T-helper 9 cell (primary cell): ENCODE measurements at places on chromosomes 16 and 17.

GRCh38 chr17:44236444-44236991 is 17.0 kb upstream of the UBTF start:
- DNase-seq, result no peak

GRCh38 chr17:28864991-28865849 is 10.4 kb downstream of the ERAL1 start:
- DNase-seq, result no peak

DNA sequence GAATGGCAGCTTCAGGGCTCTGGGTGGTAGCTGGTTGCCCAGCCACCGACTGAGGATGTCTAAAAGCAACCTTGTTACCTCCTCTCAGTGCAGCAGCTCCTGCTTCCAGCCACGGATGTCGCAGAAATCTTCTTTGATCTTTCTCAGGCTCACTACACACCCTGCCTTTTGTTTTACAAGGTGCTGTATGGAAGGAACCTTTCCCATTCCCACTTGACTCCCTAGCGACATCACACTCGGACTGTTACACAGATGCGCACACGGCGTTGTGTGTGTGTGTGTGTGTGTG is 135.8 kb upstream of the CPHXL start:
- no peak for DNase-seq

DNA sequence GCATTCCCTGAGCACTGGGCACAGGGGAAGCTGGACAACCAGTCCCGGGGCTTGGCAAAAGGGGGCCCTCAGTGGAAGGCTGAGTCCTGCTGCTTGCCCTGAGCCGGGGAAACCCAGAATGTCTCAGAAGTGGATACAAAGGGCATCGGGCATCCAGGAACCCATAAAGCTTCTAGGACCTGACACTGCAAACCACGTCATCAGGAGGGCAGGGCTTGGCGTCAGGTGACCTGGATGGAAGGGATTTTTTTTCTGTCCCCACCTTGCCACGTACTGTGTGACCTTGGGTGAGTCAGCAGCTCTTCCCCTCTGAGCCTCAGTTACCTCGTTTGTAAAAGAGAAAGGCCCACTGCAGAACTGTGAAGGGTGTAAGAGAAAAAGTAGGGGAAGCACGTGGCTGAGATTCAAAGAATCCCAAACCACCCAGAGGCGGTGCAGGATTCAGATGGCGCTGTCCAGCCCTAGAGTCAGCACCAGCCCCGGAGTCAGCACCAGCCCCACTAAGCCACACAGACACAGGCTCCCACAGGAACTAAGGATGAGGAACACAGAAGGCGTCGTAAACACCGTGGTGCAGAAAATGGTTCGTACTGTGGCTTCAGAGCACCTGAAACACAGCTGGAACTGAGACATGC is 53.7 kb downstream of the C16orf95 start:
- no peak for DNase-seq

DNA sequence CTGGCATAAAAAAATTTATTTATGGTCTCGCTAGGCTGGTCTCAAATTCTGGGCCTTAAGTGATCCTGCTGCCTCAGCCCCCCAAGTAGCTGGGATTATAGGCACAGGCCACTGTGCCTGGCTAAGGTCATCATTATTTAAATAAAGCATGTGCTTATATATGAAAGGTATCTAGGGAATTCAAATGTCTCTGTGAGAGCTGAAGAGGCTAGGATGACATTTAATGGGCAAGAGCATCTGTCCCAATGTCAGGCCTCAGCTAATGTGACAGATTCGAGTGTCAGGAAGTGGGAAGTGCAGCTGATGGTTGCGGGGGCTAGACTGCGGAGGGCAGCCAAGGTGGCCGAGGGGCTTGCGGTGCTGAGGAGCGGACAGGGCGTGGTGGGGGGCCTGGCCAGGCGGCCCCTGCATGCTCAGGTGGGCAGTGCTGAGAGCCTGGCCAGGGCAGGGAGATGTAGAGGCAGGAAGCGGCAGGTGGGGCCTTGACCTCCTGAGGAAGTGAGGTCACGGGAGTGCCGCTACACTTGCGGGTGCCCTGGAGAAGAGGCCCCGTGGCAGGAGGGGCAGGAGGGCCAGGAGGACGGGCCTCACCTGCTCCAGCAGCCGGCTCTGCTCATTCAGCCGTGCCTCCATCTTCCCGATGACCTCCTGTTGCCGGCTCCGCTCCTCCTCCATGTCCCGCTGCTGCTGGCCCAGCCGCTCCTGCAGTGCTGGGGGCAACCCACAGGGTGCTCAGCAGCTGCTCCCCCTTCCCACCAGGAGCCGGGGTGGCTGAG is 12.6 kb upstream of the MRPL38 start:
- no peak for DNase-seq
